Osteocyte (in vitro differentiated cells): ENCODE measurements at places on chromosomes 6 and 20. TPM values are rescaled to one million over a fixed set of nuclear protein-coding genes. Genes with fewer than 3 reads are reported as not detected.

WTAP gene
- total RNA-seq, result 82.3 and 83.7 TPM in 2 replicates

SPEF1 gene
- 0.24 TPM in 1 of 2 replicates, not detected in the other for total RNA-seq

- H3K27ac ChIP-seq, result peak overlapping the region; percentile 72
- H3K4me3 ChIP-seq, result no peak overlapping the region
- peaks cover 14% of the 10 kb centered on the region for H3K4me1 ChIP-seq
- H3K36me3 ChIP-seq, result peaks cover 36% of the 10 kb centered on the region
These were observed 10.6 kb downstream of the ARMH2 start for GRCh38 chr6:24788031-24788665.

SGK2 gene
- 0.52 and 2.5 TPM in 2 replicates for total RNA-seq

RUNX2 gene
- total RNA-seq, result 25.3 and 28.1 TPM in 2 replicates

SPACA1 gene
- total RNA-seq, result not detected in 2 replicates

DNA sequence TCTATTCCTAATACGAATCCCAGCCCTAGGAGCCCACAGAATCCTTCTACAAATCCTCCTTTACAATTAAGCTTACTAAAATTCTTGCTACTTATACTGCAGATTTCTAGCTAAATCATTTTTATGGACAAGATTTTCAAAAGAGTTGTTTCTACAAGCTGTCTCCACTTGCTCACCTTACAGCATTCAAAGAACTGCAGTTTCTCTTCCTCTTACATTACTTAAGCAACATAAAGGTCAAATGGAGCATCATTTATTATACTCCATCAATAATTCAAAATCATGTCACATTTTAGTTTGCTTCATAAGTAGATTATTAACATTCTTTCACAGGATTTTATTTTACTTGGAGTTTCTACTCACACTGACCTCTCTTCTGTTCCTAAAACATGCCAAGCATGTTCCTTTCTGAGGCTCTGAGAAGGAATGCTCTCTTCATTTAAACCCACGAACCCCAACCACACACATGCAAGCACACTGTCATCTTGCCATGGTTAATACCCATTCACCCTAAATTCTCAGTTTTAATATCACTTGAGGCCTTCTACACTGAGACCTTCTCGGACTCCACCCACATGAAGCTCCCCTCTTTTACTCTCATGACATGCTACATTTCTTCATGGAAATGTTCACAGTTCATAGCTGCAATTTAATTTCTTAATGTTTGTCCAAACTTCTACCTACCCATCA is 388.2 kb downstream of the TBC1D32 start:
- no peaks in the 10 kb centered on the region for H3K4me1 ChIP-seq
- no peak overlapping the region for H3K4me3 ChIP-seq
- no peak for DNase-seq
- no peak overlapping the region for H3K27ac ChIP-seq

- no peaks in the 10 kb centered on the region for H3K36me3 ChIP-seq
- peaks cover 5% of the 10 kb centered on the region for H3K27me3 ChIP-seq
- H3K4me3 ChIP-seq, result peak overlapping the region; percentile 92
- peak overlapping the region; percentile 89 for H3K27ac ChIP-seq
- peaks cover 16% of the 10 kb centered on the region for H3K4me1 ChIP-seq
These were observed 218.2 kb downstream of the OR2B2 start for GRCh38 chr6:27693766-27694546.

PNLDC1 gene
- total RNA-seq, result not detected in 2 replicates

DNA sequence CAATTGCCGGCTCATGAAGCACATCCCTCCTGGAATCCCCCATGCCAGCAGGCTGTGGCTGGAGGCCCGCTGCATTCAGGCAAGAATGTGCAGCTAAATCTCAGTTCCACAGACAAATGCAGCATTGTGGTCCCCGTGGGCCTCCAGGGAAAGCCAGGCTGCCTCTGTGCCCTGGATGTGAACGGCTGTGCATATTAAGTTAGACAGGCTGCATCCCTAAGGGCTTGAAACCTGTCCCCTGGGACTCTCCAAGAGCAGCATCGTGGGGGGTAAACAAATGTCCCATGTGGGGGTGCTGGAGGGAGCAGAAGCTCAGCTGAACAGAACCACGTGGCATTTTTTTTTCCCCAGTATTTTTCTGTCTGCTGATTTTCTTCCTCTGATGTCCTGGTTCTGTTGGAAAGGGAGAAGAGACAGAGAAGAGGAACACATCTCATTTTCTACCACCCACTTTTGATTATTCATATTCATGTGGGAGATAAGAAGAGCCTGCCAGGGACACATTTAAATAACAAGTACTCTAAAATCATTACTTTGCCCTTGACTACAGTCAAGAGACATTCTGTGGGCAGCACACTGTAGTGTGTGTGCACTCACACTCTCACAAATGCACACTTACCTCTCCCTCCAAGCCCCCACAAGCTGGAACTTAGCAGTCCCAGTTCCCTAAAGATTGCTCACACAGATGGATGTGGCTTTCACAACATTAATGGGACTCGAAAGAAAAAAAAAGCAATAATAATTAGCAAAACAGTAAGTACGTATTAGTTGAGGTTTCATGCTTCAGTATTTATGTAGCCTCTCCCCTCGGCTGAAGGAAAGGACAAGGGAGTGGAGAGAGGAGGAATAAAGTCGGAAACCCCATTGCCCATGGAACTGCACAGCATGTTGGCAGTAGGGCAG is 16.9 kb downstream of the GFOD1 start:
- H3K36me3 ChIP-seq, result no peaks in the 10 kb centered on the region
- no peak for DNase-seq
- H3K4me1 ChIP-seq, result peaks cover 7% of the 10 kb centered on the region
- no peaks in the 10 kb centered on the region for H3K27me3 ChIP-seq
- H3K27ac ChIP-seq, result no peak overlapping the region
- H3K4me3 ChIP-seq, result no peak overlapping the region

GRCh38 chr20:7728338-7728737 is 211.9 kb downstream of the HAO1 start:
- H3K36me3 ChIP-seq, result no peaks in the 10 kb centered on the region
- H3K27ac ChIP-seq, result no peak overlapping the region
- H3K27me3 ChIP-seq, result no peaks in the 10 kb centered on the region

DNA sequence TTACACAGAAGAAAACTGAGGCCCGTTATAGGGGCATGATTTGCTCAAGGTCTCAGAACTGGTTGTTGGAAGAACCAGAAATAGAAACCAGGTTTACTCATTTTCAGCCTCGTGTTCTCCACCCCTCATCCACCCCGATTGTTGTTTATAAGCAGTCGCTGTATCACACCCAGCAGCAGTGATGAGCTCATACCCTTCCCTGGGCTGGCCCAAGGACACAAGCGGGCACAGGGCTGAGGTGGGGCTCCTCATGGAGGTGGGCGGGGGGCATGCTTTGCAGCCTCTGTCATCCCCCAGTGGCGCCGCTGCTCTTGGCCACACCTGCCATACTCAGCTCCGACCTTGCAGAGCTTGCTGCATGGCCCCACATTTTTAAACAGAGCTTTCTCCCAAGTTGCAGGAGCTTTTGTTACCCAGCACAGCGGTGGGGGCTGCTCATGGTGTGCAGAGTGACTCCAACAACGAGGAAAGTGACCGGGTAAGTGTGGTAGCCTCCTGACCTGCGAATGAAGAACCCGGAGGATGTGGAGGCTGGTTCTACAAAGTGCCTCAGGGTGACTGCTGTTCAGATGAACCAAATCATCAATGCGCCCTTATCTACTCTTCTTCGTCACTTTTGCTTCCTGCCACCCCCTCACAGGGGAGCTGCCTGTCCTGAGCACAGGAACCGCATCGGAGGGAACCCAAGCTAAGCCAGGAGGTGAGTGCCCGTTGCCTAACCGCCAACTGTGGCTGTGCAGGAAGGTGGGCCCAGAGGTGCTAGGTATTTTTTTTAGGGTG is 43.6 kb upstream of the NKX2-2 start:
- H3K27me3 ChIP-seq, result peaks cover 3% of the 10 kb centered on the region
- H3K27ac ChIP-seq, result no peak overlapping the region
- no peak overlapping the region for H3K4me3 ChIP-seq

DNA sequence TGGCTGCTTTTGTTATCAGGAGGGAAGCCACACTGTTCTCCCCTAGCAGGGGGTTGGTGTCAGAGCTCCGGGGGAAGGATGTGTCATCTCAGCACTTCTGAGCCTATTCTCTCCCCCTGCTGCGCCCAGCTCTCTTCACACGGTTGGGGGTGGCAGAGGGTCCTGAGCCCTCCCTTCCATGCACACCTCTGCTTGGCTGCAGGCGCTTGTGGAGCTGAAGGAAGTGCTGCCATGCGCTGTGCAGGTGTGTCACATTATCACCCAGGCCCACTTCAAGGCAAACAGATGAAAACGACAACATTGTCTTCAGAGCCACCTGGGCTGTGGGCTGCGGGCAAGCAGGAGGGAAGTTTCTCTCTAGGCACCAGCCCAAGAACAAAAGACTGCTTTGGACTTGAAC is 263.4 kb downstream of the BMP7 start:
- H3K36me3 ChIP-seq, result peaks cover 2% of the 10 kb centered on the region
- no peaks in the 10 kb centered on the region for H3K27me3 ChIP-seq

- H3K36me3 ChIP-seq, result no peaks in the 10 kb centered on the region
- H3K4me1 ChIP-seq, result no peaks in the 10 kb centered on the region
- H3K4me3 ChIP-seq, result no peak overlapping the region
- H3K27me3 ChIP-seq, result peaks cover 2% of the 10 kb centered on the region
- H3K27ac ChIP-seq, result no peak overlapping the region
These were observed 916 bp upstream of the SUN5 start for GRCh38 chr20:33005132-33005566.

ACTL10 gene
- total RNA-seq, result 0.52 and 0.54 TPM in 2 replicates

DNA sequence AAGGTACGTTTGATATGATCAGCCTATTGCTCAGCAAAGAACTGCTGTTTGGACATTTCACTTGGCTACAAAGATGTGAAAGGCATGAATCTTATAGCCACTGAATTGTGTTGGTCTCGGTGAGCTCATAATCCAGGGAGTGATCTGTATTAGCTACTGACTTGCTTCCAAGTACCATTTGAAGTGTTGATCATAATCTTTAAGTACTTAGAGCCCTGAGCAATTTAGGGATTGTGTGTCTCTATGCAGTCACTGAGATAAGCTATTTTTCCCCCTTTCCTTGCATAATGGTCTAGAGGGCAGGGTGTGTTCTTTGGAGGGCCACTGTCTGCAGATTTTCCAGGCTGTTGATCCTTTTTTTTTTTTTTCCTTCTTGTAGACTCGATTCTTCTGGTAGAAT is 393.6 kb downstream of the ESR1 start:
- no peaks in the 10 kb centered on the region for H3K27me3 ChIP-seq
- no peak for DNase-seq
- H3K27ac ChIP-seq, result no peak overlapping the region
- H3K4me1 ChIP-seq, result peaks cover 12% of the 10 kb centered on the region

DNA sequence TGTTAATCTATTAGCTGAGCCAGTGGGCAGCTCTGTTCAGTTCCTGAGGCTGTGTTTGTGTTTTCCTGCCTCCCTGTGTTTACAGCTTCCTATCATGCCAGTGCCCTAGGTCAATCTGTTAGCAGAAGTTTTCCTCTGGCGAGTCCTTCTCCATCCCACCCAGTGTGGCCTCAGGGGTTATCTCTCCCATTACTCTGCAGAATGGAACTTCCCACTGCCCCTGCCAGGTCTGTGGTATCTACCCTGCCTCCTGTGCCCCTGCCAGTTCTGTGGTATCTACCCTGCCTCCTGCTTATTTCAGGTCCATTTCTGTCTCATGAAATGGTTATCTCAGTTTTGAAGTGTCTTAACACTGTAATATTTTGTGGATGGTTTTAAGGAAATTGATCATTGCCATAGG is 63.1 kb downstream of the SLX4IP start:
- H3K27me3 ChIP-seq, result no peaks in the 10 kb centered on the region
- no peak overlapping the region for H3K27ac ChIP-seq
- peaks cover 7% of the 10 kb centered on the region for H3K4me1 ChIP-seq
- H3K36me3 ChIP-seq, result no peaks in the 10 kb centered on the region
- no peak overlapping the region for H3K4me3 ChIP-seq

DNAH8 gene
- 0.21 and 0.24 TPM in 2 replicates for total RNA-seq

GRCh38 chr6:90105506-90106170 is 191.0 kb downstream of the BACH2 start:
- no peak for DNase-seq
- no peak overlapping the region for H3K27ac ChIP-seq
- H3K4me1 ChIP-seq, result no peaks in the 10 kb centered on the region
- H3K4me3 ChIP-seq, result no peak overlapping the region
- no peaks in the 10 kb centered on the region for H3K36me3 ChIP-seq

DNA sequence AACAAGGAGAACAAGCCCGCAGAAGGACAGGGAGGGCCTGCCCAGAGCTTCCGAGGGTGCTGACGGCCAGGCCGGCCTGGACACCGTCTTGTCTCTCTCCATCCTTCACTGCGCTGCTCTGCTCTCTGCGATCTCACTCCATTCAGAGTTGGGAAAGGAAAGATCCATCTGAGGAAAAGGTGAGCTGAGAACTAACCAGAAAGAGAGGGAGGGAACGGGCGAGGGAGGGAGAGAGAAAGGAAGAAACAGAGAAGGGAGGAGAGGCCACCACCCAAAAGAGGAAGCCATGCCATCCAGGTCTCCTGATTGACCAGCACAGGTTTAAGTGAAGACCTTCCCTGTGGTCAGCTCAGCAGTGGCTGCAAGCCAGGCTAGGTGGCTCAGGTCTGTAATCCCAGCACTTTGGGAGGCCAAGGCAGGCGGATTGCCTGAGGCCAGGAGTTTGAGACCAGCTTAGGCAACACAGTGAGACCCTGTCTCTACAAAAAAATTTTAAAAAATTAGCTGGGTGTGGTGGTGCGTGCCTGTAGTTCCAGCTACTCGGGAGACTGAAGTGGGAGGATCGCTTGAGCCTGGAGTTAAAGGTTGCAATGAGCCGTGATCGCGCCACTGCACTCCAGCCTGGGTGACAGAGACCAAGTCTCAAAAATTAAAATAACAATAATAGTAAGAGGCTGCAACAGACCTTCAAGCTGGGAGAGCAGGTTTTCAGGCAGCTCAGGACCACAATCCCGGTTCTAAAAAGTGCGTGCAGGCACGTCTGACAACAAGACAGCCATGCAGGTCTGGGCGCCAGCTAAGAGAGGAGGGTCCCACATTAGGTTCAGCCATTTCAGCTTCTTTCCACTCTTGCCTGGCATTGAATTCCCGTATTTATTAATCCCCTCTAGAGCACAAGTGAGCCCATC is 34.2 kb upstream of the DLGAP4 start:
- H3K4me1 ChIP-seq, result no peaks in the 10 kb centered on the region
- no peak overlapping the region for H3K27ac ChIP-seq
- H3K4me3 ChIP-seq, result no peak overlapping the region
- no peaks in the 10 kb centered on the region for H3K36me3 ChIP-seq
- DNase-seq, result peak; percentile 51
- H3K27me3 ChIP-seq, result peaks cover 11% of the 10 kb centered on the region

GRCh38 chr6:127855542-127856159 is 45.2 kb downstream of the THEMIS start:
- H3K4me1 ChIP-seq, result peaks cover 17% of the 10 kb centered on the region
- no peak overlapping the region for H3K4me3 ChIP-seq
- H3K27ac ChIP-seq, result no peak overlapping the region

DNA sequence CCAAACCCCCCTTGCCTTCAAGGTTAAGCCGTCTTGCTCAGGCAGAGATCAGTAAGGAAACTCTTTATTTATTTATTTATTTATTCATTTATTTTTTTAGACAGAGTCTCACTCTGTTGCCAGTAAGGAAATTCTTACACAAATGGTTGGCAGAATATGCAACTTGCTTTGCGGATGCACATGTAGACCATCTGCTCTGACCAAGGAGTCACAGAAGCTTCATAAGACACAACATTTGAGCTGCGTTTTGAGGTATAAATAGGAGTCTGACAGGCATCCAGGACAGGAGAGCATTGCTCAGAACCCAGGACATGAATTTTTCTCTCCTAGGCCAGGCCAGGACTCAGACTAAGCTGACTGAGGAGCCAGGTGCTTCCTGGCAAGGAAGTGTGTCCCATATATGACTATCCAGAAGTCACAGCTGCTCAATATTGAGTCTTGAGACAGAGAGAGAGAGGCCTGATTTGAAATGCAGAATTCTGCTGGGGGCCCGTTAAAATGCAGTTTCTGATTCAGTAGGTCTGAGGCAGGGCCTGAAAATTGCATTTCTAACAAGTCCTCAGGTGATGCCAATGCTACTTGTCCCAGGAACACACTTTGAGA is 43.9 kb downstream of the HLA-A start:
- peaks cover 41% of the 10 kb centered on the region for H3K27me3 ChIP-seq
- H3K4me1 ChIP-seq, result peaks cover 3% of the 10 kb centered on the region
- no peak overlapping the region for H3K4me3 ChIP-seq
- peak; percentile 49 for DNase-seq
- no peak overlapping the region for H3K27ac ChIP-seq
